ENCODE measurements at places on chromosomes 12 and 14.

GRCh38 chr14:93984987-93985410 lies 8.6 kb upstream of the ASB2 start:
- H3K4me1 ChIP-seq = peaks cover 10% of the 10 kb centered on the region
- no peaks in the 10 kb centered on the region for H3K27me3 ChIP-seq
- no peak overlapping the region for H3K27ac ChIP-seq

DNA sequence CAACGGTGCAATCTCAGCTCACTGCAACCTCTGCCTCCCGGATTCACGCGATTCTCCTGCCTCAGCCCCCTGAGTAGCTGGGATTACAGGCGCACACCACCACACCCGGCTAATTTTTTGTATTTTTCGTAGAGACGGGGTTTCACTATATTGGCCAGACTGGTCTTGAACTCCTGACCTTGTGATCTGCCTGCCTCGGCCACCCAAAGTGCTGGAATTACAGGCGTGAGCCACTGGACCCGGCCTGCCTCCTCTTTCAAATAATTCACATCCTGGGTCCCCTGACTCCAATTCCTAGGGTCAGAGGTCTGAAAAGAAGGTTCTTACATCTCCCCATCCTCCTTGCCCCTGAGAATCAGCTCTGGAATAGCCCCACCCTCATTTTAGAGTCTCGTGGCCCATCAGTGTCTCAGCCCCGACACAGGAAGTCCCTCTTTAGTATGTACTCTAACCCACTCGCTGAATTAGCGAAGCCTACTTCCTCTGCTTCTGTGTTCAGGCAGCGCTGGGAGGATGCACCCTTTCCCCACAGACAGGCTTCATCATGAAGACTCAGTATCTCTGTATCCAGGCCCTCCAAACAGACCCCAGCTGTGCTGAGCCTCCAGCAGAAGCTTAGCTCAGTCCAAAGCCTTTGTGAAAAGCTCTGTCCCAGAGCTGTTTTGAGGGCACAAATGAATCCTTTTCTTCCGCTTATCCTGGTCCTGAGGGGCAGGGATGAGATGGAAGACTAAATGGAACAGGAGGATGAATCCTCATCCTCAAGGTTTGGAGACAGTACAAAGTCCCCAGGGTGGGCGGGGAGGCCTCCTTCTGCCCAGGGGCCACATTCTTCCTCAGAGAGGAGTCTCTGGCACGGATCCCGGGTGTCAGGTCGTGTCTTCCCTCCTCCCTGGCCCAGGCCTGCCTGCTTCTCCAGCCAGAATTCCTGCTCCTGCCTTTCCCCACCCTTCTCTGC lies 3.5 kb downstream of the LPAR5 start:
- no peak overlapping the region for H3K27ac ChIP-seq
- H3K4me1 ChIP-seq = peaks cover 4% of the 10 kb centered on the region
- H3K36me3 ChIP-seq = no peaks in the 10 kb centered on the region
- DNase-seq = no peak

- H3K4me3 ChIP-seq = no peak overlapping the region
- H3K4me1 ChIP-seq = no peaks in the 10 kb centered on the region
- H3K27ac ChIP-seq = no peak overlapping the region
Measured at GRCh38 chr12:117352206-117352605, 9.2 kb downstream of the NOS1 start.

- H3K27ac ChIP-seq = no peak overlapping the region
- H3K4me3 ChIP-seq = no peak overlapping the region
- no peaks in the 10 kb centered on the region for H3K27me3 ChIP-seq
Measured at GRCh38 chr14:33711811-33712216, 239.1 kb downstream of the EGLN3 start.

DNA sequence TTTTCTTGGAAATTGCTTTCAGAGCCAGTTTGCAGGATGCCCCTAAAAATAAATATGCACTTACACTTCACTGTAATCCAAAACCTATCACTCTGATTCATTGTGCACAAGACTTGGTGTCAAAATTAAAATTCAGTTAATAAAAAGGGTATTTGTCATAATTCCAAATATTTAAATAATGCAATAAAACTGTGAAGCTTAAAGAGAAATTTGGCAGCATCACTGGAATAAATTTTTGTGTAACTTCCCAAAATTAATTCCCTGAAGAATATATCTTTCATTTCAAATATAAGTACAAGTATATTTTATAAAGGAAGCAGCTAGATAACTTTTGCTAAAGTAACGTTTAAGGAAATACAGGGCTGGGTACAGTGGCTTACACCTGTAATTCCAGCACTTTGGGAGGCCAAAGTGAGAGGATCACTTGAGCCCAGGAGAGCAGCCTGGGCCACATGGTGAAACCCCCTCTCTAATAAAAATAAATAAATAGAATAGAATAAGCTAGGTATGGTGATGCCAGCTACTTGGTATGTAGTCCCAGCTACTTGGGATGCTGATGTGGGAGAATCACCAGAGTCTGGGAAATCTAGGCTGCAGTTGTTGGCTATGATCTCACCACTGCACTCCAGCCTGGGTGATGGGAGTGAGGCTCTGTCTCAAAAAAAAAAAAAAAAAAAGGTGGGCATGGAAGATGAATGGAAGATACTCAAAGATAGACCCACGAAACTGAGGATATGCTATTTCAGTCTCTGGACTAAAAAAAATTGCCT lies 233.8 kb downstream of the FBXL14 start:
- H3K4me1 ChIP-seq = no peaks in the 10 kb centered on the region
- DNase-seq = no peak

GRCh38 chr12:3381059-3382047 lies 109.7 kb upstream of the PRMT8 start:
- DNase-seq = no peak
- H3K27me3 ChIP-seq = peaks cover 11% of the 10 kb centered on the region

DNA sequence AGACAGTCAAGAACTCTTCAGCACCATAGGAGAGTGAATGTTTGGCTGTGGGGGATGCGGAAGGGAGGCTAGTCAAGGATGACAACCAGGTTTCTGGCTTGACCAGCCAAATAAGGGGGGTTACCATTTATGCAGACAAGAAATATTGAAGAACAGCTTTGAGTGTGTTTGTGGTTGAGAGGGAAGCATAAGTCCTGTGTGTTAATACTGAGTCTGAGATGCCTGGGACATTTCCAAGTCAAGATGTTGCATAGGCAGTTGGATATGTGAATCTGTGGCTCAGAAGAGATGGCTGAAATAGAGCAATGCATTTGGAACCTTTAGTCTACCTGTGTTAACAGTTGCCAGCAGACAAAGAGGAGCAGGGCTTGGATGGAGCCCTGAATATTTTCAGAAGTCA lies 66.1 kb downstream of the ANO6 start:
- no peaks in the 10 kb centered on the region for H3K36me3 ChIP-seq
- no peak overlapping the region for H3K4me3 ChIP-seq
- no peak for DNase-seq
- no peak overlapping the region for H3K27ac ChIP-seq

DNA sequence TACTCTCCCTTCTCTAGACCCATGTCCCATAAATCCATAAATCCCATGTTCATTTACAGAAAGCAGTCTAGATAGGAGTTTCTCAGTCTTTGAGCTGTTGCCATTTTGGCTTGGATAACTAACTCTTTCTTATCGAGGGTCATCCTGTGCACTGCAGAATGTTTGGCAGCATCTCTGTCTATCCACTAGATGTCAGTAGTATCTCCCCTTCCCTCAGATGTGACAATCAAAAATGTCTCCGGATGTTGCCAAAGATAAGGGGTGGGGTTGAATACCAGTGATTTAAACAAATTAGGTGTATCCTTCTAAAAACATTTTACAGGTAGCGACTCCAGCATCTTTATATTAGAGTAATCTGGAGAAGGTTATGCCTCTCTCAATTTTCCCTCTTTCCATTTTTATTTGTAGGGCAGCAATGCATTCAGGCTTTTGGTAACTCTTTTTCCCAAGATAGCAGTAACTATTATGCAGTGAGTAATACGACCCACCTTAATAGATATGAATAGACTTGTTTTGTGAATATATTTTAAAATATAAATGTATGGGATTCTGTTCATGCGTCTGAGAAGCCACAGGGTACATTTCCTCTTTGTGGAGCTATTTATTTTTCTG lies 100.7 kb downstream of the LRRK2 start:
- no peaks in the 10 kb centered on the region for H3K27me3 ChIP-seq
- H3K27ac ChIP-seq = no peak overlapping the region
- no peaks in the 10 kb centered on the region for H3K4me1 ChIP-seq

DNA sequence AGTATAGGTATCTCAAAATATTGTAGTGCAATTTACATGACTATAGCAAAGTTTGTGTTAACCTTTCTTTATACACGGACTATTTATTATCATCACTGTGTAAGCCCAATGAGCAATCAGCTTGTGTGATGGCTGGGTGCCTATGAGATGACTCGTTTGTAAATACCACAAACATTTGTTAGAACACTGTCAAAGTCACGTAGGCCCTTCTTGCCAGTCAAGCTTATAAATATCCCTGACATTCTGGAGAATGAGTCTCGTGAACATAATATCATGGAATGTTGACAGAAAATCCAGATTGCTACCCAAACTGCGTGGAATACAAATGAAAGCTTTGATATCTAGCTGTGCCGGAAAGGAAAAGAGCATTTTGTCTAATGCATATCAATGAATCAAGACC lies 648.3 kb upstream of the MDGA2 start:
- H3K4me1 ChIP-seq = no peaks in the 10 kb centered on the region
- H3K27me3 ChIP-seq = no peaks in the 10 kb centered on the region
- no peak for DNase-seq
- H3K27ac ChIP-seq = no peak overlapping the region
- H3K36me3 ChIP-seq = no peaks in the 10 kb centered on the region

DNA sequence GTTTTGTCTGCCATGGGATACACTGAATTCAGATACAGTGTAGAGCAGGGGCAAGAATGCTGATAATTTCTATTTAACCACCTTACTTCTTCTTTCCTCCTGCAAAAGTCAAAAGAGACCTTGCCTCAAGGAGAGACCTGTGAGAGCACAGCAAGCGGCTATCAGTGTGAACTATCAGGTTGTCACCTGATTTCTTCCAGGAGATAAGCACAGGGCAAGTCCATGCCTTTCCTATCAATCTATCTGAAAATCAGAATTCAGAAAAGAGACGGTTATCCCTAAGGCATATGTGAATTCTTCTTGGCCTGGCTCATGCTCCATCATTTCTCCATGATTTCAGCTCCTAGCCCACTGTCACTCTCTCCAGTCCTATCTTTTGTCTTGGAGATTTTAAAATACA lies 128.9 kb upstream of the CCND2 start:
- no peaks in the 10 kb centered on the region for H3K36me3 ChIP-seq
- no peak overlapping the region for H3K27ac ChIP-seq
- no peak overlapping the region for H3K4me3 ChIP-seq
- peaks cover 61% of the 10 kb centered on the region for H3K4me1 ChIP-seq
- DNase-seq = no peak
- no peaks in the 10 kb centered on the region for H3K27me3 ChIP-seq

DNA sequence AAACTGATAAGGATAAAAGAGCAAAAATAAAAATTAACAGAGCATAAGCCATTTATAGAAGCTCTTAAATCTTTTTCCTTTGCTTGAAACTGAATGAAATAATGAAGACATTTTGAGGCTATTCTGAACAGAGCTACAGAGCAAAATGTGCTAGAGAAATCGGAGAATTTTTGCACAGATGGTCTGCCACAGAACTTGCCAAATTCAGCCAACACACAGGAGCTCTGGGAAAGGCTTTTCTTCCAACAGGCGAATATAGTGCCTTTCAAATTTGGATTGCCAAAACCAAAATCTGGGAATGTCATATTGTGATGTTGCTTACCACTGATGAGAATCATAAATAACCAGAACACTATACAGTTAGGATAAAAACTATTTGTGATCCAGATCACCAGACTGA lies 406.3 kb downstream of the RPL10L start:
- H3K36me3 ChIP-seq = no peaks in the 10 kb centered on the region
- no peak overlapping the region for H3K27ac ChIP-seq
- H3K4me1 ChIP-seq = no peaks in the 10 kb centered on the region
- H3K27me3 ChIP-seq = no peaks in the 10 kb centered on the region

GRCh38 chr14:89429199-89430181 lies 12.5 kb upstream of the FOXN3 start:
- H3K36me3 ChIP-seq = no peaks in the 10 kb centered on the region
- peaks cover 27% of the 10 kb centered on the region for H3K4me1 ChIP-seq
- DNase-seq = no peak

DNA sequence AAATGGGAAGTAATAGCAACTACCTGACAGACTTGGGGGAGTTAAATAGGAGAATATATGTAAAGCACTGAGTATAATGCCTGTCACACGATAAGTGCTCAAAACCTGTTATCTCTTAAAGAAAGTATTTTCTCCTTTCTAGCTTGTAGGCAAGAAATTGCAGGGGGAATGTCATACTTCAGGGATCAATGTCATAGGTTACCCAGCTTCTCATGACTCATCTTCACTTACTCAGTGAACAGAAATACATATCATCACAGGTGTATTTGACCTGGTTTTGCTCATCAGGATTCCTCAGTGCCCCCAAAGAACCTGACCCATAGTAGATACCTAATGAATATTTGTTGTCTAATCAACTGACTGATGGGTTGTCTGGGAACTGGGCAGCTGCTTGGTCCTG lies 285.0 kb upstream of the ATP2B1 start:
- H3K4me1 ChIP-seq = no peaks in the 10 kb centered on the region
- H3K4me3 ChIP-seq = no peak overlapping the region
- H3K27ac ChIP-seq = no peak overlapping the region
- no peak for DNase-seq
- H3K27me3 ChIP-seq = no peaks in the 10 kb centered on the region
- no peaks in the 10 kb centered on the region for H3K36me3 ChIP-seq

GRCh38 chr14:60102389-60102788 lies 10.7 kb downstream of the PCNX4 start:
- no peak for DNase-seq
- H3K36me3 ChIP-seq = no peaks in the 10 kb centered on the region
- H3K4me3 ChIP-seq = no peak overlapping the region

- H3K4me3 ChIP-seq = no peak overlapping the region
- no peak for DNase-seq
- no peaks in the 10 kb centered on the region for H3K4me1 ChIP-seq
- H3K27ac ChIP-seq = no peak overlapping the region
Measured at GRCh38 chr14:100426314-100426713, 103.2 kb downstream of the SLC25A47 start.

GRCh38 chr12:102433304-102433703 lies 47.1 kb downstream of the IGF1 start:
- H3K4me1 ChIP-seq = peaks cover 45% of the 10 kb centered on the region
- no peaks in the 10 kb centered on the region for H3K27me3 ChIP-seq
- H3K4me3 ChIP-seq = no peak overlapping the region
- DNase-seq = no peak
- no peaks in the 10 kb centered on the region for H3K36me3 ChIP-seq

DNA sequence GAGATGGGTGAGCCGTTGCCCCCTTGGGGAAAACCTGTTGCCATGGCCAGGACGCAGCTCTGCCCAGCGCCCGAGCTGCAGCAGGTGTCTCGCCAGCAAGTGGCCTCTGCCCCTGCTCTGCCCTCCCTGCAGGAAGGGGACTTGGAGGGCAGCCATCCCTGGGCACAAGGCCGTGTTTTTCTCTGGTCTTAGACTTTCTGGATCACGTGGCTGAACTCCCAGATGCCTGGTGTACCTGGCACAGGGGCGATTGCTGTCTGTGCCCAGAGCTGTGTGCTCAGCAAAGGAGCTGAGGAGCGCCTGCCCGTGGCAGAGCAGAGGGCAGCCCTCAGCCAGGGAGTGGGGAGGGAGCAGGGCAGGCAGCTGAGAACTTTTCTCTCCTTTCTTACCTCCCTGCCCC lies 38.0 kb downstream of the TMEM63C start:
- H3K36me3 ChIP-seq = no peaks in the 10 kb centered on the region
- no peak for DNase-seq

All from MM.1S (cell line).